IPS-NIHi11 (cell line): ENCODE measurements at places on chromosomes 12 and 14.

DNA sequence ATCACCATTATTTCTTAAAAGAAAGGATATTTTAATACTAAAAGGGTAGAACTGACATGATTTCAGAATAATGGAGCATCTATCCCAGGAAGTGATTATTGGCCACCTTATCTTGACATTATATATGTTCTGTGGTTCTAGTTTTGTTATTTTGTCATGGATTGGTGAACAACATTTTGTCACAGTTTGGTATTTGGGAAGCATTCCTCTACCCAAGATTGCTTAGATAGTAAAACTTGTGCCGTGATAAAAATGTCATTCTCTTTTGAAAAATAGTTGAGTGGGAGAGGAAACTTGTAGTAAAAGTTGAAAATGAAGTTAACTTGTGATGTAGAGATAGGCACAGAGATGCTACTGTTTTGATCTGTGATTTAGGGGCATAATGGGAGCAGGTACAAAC lies 65.7 kb downstream of the TMX1 start:
- no peak for DNase-seq

DNA sequence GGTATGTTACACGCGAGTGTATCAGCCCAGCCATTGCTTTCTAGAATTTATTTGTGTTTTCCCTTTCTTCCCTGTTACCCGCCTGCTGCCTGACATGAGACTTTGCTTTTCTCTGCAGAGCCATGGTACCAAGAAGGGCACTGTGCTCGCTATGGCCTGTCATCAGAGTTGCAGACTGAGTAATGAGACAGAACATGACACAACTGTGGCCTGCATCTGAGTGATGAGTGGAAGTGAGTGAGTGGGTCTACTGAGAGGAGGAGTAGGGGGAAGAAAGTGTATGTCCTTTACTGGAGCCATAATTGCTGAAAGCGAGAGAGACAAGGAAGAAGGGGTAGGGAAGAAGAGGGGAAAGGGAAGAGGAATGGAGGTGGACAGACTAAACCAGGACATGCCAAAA lies 2.9 kb downstream of the RILPL1 start:
- no peak for DNase-seq

- no peak for DNase-seq
Observed at GRCh38 chr14:52117111-52117832, 48.4 kb upstream of the NID2 start.

GRCh38 chr12:182381-182892 lies 31.5 kb downstream of the SLC6A12 start:
- DNase-seq, result no peak

GRCh38 chr12:129503802-129504201 lies 400.0 kb downstream of the TMEM132D start:
- DNase-seq, result no peak

DNA sequence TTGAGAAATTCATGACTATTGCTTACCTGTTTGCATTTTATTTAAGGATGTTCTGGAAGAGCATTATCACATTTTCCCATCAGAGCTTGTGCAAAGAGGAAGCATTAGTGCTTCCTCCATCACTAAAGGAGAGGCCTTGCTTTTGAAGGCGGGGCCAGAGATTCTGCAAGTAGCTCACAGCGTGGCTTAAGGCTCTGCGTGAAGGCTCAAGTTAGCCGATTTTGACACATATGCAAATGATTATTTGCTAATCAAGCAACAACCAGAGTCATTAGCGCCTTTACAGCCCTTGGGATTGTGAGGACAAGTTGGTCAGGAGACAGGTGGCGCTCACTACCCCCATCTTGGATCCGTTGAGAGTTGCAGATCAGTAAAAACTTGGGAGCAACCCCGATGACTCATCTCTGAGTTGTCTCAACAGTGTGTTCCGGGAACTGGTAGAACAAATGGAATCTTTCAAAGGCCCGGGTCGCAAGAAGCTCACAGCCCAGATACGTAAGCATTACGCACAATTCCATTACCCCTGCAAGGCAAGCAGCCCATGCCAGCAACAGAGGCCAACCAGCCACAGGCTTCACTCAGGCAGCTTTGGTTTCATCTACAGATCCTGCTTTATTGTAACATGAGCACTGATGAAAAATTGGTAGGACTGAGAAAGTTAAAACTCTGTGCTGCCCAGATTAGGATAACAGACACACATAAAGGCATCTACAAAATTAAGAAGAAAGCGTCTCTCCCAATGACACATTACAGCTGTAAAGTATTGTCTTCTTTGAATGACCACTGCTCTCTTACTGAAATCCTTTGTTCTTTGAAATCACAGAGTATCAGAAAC lies 34.9 kb upstream of the SPTSSA start:
- DNase-seq, result peak; percentile 52

GRCh38 chr12:13210236-13211190 lies 14.0 kb downstream of the EMP1 start:
- DNase-seq, result no peak

DNA sequence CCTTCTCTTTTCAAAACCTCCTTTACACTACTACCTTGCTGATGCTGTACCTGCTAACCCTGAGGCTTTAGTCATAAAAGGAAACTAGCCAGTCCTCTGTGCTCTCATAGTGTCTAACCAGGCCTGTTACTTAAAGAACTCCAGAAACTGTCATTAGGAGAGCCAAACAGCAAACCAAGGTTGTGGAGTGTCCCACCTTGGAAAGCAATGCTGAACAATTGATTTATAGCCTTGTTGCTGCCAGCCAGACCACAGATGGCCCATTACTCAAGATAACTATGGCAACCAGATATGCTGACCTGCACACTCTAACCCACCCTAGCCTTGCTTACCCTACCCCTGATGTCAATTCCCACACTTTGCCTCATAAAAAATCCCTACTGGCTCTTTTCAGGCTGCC lies 26.5 kb upstream of the BCAT1 start:
- DNase-seq, result no peak

DNA sequence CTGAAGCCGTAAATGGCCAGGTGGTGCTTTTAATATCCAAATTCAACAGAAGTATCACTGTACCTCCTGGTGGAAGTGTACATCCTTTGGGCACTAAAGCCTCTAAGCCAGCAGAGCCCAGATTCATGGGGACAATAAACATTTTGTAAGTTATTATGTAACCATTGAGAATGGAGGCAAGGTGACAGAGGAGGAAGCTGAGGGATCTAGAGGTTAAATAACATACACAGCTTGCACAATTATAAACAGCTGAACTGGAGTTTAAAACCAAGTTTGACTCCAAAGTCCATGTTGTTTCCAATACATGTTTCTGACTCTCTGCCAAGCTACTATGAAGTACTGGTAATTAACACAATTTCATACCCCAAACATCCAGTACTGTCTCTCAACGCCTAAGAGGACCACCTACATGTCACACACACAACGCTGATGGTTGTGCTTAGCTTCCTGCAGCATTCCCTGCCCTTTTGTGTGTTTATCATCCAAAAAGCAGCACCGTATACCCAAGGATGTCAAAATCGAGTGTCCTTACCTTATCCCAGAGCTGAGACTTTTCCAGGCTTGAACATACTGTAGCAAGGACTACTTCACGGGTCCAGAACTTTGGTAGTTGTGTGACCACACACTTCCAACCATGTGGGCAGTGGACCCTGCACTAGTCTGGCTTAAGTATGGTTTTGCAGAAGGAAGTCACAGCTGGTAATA lies 41.3 kb downstream of the EGLN3 start:
- DNase-seq, result no peak

DNA sequence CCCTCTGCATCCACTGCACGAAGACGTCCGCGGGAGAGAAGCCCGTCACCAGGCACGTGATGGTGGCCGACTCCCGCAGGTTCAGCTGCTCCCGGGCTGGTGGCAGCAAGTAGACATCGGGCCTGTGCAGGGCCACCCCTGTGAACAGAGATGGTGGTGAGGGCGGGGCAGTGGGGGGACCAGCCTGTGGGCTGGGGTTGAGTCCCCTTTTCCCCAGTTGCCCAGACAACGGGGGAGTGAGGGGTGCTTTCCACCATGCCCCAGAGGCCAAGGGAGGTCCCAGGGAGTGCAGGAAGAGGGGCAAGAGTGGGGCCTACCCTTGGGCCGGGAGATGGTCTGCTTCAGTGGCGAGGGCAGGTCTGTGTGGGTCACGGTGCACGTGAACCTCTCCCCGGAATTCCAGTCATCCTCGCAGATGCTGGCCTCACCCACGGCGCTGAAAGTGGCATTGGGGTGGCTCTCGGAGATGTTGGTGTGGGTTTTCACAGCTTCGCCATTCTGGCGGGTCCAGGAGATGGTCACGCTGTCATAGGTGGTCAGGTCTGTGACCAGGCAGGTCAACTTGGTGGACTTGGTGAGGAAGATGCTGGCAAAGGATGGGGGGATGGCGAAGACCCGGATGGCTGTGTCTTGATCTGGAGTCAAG lies 328.3 kb downstream of the TMEM121 start:
- DNase-seq, result no peak

DNA sequence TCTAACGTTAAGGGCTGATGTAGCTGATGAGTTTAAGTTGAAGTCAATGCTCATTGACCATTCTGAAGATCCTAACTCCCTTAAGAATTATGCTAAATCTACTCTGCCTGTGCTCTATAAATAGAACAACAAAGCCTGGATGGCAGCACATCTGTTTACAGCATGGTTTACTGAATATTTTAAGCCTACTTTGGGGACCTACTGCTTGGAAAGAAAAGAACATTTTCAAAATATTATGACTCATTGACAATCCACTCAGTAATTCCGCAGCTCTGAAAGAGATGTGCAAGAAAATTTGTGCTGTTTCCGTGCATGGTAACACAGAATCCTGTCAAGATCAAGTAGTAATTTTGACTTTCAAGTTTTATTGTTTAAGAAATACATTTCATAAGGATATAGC lies 35.0 kb upstream of the NAV3 start:
- DNase-seq, result no peak

- DNase-seq, result no peak
Observed at GRCh38 chr14:72549026-72549425, 344.9 kb downstream of the DPF3 start.

DNA sequence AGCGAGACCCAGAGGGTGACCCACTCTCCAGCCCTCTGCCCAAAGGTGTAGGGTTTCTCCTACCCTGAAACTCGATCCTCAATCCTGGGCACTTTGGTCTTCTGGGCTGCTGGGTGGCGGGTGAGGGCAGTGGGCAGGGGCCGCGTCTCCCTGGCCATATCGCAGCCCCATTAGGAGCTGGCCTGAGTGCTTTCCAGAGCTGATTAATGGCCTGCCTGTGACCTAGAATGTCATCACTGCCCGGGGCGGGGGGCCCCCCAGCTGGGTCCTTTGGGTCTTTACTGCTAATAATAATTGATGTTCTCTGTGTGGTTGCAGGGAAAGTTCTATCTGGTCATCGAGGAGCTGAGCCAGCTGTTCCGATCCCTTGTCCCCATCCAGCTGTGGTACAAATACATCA lies 47.8 kb downstream of the HRK start:
- DNase-seq, result no peak

- no peak for DNase-seq
Observed at GRCh38 chr14:53529519-53529918, 376.4 kb upstream of the DDHD1 start.

DNA sequence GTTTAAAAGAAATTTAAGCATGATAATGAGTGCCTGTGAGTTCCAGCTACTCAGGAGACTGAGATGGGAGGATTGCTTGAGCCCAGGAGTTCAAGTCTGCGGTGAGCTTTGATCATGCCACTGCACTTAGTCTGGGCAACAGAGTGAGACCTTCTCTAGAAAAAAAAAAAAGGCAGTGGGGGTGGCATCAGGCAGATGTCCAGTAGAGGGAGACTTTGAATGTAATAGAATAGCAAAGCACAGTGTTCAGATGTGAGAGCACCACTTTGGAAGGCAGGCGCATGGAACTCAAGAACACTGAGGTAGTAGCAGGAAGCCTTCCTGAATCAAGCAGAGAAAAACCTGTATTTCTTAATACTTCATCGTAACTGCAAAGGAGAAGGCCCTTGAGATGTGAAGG lies 394.5 kb upstream of the GARIN6 start:
- no peak for DNase-seq

- DNase-seq, result no peak
Observed at GRCh38 chr12:8636581-8636980, 23.9 kb upstream of the AICDA start.

GRCh38 chr14:53462931-53463778 lies 310.0 kb upstream of the DDHD1 start:
- DNase-seq, result peak; percentile 15

DNA sequence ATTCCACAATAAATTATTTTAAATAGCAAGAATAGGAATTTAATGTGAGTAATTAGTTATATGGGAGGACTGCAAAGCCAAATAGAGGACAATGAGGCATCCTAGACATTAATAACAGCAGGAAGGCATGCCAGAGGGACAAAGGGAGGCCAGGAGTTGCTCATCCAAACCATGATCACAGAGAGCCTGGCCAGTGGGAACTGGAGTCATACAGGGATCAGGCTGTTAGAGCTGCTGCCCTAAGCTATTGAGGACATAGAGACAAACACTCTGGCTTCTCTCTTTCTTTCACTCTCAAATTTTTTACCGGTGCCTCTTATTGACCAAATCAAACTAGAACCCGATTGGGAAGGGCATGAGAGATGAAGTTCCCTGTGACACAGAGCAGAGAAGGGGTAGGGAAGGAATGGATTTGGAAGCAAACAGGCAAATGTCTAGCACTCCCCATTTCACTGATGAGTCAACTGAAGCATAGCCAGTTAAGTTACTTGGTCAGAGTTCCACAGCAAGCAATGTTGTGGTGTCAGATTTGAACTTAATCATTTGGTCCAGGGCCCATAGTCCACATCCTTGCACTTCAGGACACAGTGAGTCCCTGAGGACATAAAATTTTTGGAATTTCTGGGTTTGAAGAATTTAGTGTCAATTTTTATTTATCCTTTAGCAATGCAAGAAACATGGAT lies 17.9 kb upstream of the CFAP54 start:
- DNase-seq, result no peak

DNA sequence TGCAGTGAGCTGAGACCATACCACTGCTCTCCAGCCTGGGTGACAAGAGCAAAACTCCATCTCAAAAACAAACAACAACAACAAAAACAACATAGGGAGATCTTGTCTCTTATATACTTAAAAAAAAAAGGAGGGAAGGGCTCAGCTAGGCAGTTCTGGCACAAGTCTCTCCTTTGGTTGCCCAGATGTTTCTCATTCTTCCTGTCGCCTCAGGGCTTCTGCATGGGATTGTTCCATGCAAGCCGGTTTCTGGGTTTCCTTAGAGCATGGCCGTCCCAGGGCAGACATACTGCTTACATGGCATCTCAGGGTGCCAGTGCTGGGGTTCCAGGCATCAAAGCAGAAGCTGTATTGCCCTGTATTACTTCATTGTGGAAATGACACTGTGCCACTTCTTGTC lies 5.2 kb upstream of the SLC8B1 start:
- DNase-seq, result no peak

DNA sequence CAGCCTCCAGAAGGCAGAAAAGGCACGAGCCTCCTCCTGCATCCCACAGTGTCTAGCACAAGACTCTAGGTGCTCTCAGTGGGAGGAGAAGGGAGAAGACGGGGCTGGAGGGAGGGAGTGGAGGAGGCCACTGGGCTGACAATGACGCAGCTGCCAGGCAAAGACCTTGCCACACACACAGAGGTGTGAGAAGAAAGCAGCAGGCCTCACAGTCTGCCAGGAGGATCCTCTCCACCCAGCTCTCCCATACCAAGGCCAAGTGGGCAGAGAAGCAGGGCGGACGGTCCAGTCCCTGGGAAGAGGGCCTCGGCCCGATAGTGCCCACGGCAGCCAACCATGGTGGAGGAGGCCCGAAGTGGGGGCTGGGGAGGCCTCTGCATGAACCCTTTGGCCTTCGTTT lies 78.9 kb downstream of the NCOR2 start:
- no peak for DNase-seq
